ENCODE measurements at places on chromosomes 1 and 21.
A peak's percentile ranks its signal among the peaks of the same experiment; 100 is the strongest.

DNA sequence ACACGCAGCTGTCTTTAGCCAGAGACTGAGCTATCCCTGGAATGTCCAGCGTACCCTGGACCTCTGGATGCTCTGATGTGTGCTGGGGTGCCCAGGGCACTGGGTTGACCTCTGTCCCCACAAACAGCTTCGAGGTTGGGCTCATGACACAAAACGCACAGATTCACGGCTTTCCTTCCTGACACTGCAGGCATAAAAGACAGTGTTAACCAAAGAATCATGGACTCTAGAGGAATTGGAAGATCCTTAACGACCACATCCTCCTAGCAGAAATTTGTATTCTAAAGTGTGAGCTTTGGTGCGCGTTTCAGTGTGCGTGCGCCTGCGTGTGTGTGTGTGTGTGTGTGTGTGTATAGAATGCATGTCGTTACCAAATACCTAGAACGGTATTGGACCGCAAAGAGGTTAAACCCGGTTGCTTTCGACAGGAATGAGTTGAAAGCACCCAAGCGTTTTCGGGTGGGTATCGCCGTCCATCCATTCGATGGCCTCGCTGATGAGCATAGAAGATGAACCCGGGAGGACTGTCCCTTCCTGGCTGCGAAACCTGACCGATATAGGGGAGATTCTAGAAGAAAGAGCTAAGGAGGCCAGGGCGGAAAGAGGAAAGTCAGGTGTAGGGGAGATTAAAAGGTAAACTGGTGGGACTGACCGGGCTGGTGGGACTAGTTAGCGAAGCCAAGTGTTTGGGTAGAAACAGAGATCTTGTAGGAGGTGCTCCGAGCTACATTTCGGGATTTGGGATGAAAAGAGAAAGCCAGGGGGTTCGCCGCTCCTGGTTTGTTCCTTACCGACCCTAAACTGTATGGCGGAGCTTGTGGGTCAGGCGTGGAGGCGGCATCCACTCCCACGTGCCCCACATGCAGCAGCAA lies 6.8 kb upstream of the LHX9 start:
- DNase-seq = no peak

DNA sequence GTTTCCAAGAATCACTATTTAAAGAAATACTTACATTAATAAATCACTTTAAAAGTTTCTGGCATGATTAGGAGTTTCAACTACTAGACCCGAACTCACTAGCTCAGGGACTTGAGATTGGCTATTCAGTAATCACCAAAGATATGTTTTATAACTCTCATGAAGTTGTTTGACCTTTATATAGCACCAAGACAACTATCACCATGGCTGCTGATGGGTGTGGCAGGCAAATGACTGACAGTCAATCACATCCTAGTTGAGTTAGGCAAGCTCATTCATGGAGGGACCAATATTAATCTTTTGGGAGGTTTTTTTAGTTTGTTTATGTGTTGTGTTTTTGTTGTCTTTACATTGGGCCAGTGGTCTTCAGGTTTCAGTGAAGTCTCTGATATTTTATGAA lies 376.3 kb upstream of the C1orf87 start:
- DNase-seq = no peak

- no peak for DNase-seq
Measured at GRCh38 chr1:185080422-185080821, 35.1 kb downstream of the RNF2 start.

- peak; percentile 57 for DNase-seq
Measured at GRCh38 chr1:41461790-41462679, 22.4 kb downstream of the EDN2 start.

DNA sequence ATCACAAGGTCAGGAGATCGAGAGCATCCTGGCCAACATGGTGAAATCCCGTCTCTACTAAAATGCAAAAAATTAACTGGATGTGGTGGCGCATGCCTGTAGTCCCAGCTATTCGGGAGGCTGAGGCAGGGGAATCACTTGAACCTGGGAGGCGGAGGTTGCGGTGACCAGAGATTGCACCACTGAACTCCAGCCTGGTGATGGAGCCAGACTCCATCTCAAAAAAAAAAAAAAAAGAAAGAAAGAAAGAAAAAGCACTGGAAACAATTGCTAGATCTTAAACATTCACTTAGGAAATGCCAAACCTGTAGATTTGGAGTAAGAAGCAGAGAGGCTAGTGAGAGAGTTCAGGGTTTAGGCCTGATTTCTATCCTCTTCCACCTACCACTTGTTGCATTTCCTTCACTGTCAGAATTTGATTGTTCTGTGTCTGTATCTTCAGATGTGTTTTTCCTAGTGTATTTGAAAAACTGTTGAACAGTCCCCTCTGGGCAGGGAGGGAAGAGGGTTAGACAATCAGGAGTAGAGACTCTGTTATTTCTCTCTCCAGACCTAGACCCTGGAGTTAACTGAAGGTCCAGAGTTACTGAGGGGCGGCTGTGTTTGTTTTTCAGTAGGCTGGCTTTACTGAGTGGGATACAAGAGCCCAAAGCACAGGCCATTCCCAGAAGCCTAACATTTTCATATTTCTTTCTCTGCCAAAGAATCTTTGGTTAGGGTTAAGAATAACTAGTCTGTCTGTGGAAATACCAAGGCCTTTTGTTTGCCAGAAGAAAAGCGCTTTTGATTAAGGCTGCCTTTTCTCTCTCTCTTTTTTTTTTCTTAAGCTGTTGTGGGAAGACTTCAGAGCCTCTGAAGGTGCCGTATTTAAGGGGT lies 31.1 kb upstream of the MACF1 start:
- DNase-seq = no peak

DNA sequence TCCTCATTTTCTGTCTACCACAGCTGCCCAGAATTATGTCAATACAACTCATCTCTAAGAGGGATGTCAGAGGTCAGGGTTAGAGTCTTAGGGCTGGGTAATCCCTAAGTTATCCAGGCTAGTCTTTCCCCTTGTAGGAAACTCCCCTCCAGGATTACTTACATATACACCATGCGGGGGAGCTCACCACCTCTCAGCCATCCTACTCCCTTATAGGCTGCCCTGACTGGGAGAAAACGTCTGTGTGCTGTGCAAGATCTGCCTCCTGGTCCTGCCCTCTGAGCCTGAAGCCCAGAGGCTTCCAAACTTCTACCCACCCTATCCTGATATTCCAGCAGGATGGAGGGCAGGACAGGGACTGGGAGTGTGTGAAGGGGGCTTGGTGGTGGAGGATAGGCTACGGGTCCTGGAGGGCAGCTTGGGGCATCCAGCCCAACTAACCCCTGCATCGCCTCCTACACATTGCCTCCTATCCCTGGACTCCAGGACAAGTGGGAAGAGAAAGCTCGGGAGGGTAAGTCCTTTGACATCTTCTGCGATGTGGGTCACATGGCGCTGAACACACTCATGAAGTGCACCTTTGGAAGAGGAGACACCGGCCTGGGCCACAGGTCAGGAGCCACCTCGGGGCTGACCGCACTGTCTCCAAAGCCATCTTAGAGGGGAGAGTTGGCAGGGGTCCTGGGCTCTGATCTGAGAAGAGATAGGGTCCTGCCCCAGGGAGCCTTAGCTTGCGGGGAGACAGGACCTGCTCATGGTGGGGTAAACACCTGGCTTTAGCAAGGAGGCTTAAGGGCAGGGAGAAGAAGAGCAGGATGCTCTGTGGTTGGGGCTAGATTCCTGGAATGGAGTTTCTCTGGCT lies 14.4 kb downstream of the CYP4B1 start:
- no peak for DNase-seq

- DNase-seq = peak; percentile 77
Measured at GRCh38 chr1:8874230-8875201, 4.0 kb downstream of the ENO1 start.

- no peak for DNase-seq
Measured at GRCh38 chr1:154436433-154436832, 31.3 kb downstream of the IL6R start.

- DNase-seq = no peak
Measured at GRCh38 chr1:67338642-67339041, 31.0 kb downstream of the IL12RB2 start.

GRCh38 chr1:18320051-18320450 lies 160.7 kb upstream of the KLHDC7A start:
- no peak for DNase-seq

- peak; percentile 77 for DNase-seq
Measured at GRCh38 chr1:37486680-37487618, 12.6 kb downstream of the ZC3H12A start.

DNA sequence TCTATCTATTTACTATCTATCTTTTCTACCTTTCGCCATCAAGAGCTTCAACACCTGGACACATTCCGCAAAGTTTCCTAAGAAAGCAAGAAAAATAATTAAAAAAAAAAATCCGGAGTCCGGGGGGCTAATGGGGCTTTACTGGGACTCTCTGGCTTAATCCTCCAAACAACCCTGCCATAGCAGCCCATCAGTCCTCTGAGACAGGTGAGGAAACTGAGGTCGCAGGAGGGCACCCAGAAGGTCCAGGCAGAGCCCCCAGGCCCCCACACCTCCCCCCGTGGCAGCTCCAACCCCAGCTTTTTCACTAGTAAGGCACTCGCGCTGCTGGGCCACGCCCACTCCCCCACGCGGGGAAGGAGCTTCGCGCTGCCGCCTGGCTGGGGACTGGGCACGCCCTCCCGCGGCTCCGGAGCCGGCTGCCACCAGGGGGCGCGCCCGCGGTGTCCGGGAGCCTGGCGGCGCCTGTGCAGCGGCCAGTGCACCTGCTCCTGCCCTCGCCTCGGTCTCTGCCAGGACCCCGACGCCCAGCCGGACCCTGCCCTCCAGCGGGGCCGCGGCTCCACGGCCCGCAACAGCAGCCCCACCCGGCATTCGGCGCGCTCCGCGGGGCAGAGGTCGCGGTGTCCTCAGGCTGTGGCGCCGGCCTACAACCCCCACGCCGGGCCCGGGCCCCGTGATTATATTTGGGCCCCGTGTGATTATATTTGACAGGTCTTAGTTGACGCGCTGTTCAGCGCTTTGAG lies 54.1 kb upstream of the SAMD11 start:
- DNase-seq = peak; percentile 36

Data from choroid plexus epithelial cell (primary cell).